ENCODE measurements at places on chromosomes 11 and 22.

DNA sequence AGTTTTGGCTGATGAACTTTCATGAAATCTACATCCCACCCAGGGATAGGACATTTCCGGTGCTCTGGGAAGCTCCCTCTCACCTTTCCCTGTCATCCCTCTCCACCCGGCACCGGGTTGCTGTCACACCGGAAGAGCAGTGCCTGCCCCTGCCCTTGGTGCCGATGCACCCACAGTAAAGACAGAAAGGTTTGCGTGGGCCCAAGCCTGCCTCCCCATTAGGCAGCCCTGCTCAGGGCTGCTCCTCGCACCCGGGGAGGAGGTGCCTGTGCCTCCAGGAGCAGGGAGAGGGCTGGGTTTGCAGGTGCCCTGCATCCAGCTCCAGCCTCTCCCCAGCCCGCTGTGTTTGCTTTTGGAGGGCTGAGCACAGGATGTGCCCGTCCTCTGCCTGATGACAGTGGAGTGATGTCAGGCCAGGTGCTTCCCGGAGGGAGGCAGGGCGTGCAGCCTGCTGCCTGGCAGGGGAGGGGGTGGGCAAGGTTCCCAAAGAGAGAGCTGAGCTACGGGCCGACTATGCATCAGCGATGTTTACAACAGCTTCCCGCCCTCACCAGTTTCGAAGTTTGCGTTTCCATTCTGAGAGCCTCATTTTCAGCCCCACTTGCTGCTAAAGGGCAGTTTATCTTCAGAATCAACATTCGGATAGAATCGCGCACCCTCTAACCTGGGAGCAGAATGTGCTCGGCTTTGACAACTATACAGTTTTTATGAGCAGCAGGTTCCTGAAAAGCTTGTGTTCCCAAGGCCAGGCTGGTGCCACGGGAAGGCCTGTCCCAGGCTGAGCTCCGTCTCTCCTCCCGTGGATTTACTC is 83.2 kb upstream of the CLDN5 start:
- DNase-seq = no peak

DNA sequence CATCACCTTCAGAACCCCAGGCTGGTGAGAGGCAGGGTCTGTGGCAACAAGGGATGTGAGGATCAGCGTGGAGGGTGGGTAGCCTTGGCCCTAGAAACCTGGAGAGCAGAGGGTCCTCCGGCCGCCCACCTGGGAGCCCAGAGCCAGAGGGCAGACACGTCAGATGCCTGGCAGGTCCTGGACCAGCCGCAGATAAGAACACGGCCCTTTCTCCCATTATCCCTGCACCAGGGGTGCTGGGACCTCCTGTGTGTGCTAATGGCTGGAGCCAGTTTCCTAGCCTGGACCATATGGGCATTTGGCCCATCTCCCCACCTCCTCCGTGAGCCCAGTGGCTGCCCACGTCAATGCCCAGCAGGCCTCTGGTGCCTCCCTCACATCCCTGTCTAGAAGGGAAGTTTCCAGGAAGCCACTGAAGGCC is 88.4 kb downstream of the MORC2 start:
- no peak for DNase-seq

- DNase-seq = no peak
Measured at GRCh38 chr11:20731676-20732215, 62.4 kb downstream of the NELL1 start.

GRCh38 chr11:133503776-133504175 is 28.5 kb downstream of the OPCML start:
- no peak for DNase-seq

DNA sequence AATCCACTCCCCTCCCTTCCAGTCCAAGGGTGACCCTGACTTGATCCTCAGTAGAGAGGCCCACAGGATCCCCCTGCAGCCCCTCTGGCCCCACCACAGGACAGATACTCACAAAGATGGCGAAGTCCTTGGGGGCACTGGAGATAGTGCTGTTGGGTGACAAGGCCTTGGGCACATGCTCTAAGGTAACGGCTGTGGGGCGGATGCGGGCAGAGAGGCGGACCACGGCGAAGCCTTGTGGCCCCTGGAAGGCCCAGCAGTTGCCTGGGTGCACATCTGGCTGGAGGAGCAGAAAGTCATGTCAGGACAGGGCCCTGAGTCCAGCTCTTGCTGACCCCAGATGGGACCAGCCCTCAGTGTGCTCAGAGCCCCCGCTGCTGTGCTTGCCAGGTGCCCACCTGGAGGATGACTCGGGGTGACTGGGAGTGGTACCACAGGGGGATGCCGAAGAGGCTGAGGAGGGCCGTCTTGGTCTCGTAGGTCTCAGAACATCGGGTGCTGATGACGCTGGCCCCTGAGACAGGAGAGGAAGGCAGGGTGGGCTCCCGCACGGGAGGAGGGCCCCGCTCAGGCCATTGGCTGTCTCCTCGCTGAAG is 17.2 kb downstream of the SUN2 start:
- DNase-seq = no peak
